ENCODE measurements at places on chromosomes 2 and 18. TPM values are rescaled to one million over a fixed set of nuclear protein-coding genes. Genes with fewer than 3 reads are reported as not detected.

DNA sequence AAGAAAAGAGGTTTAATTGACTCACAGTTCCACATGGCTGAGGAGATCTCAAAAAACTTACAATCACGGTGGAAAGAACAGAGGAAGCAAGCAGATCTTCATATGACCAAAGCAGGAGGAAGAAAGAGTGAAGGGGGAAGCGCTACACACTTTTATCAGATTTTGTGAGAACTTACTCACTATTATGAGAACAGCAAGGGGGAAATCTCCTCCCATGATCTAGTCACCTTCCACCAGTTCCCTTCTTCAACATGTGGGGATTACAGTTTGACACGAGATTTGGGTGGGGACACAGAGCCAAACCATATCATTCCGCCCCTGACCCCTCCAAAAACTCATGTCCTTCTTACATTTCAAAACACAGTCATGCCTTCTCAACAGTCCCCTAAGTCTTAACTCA lies 54.2 kb downstream of the G6PC2 start:
- no peak for DNase-seq

DNA sequence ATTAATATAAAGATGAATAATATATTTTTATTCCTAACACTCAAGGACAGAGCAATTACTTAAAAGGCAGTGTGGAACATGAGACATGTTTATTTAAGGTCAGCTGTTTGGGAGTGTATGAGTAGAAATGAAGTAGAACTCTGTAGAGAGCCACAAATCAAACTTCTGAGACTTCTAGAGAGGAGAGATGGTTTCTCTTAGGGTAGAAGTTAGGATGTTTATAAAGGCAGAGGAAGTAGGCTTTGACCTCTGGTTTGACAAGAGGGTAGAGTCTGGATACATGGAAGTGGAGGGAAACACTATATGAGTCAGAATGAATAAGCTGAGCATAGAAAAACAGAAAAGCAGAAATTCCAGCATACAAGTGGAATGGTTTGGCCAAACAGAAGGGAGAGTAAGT lies 262.1 kb upstream of the KLHL14 start:
- no peak for DNase-seq

- no peak for DNase-seq
Observed at GRCh38 chr2:202149155-202149762, 76.2 kb downstream of the KIAA2012 start.

GRCh38 chr2:14363976-14364375 lies 268.5 kb upstream of the LRATD1 start:
- DNase-seq, result no peak

- DNase-seq, result no peak
Observed at GRCh38 chr18:46706968-46707367, 49.9 kb downstream of the ST8SIA5 start.

- DNase-seq, result no peak
Observed at GRCh38 chr18:7740821-7741220, 173.7 kb downstream of the PTPRM start.

GRCh38 chr2:18522484-18523146 lies 37.8 kb downstream of the RDH14 start:
- DNase-seq, result no peak

- no peak for DNase-seq
Observed at GRCh38 chr2:79876430-79876829, 363.6 kb downstream of the CTNNA2 start.

- no peak for DNase-seq
Observed at GRCh38 chr2:36570416-36570815, 27.6 kb downstream of the FEZ2 start.

- no peak for DNase-seq
Observed at GRCh38 chr18:35252466-35252865, 11.6 kb downstream of the ZNF397 start.

DNA sequence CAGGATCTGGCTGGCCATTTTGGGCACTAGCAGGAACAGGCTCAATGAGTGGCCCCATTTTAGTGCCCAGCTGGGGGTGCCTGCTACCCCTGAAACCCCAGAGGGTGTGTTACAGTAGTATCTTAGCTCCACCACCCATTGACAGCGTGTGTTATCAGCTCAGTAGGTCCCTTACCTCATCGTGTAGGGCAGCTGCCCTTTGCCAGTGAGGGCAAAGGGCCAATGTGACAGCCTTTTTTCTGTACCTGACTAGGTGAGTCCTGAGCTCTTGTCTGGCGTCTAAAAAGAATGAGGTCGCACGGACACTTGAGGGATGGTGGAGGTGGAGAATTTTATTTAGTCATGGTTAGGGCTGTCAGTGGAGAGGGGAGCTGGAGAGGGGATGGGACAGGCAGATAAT lies 462.2 kb downstream of the PIK3C3 start:
- no peak for DNase-seq

GRCh38 chr2:198383392-198383791 lies 579.0 kb downstream of the PLCL1 start:
- DNase-seq, result no peak

DNA sequence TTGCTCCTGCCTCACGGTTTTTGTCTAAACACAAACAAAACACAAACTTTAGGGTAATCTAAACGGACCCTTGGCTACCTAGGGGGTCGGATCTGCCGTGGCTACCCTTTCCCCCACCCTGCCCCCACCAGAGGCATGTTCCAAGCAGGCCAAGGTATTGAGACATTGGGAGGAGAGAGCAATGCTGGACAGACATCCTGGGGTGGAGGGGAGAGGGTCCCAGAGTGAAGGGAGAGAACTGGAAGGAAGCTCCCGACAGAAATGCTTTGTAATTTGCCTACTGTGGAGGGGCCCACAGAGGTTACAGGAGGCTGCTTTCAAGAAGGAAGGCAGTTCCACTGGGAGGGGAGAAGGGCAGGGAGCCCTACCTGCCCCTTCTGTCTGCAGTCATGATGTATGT lies 13.9 kb upstream of the MAT2A start:
- DNase-seq, result peak; percentile 34

DNA sequence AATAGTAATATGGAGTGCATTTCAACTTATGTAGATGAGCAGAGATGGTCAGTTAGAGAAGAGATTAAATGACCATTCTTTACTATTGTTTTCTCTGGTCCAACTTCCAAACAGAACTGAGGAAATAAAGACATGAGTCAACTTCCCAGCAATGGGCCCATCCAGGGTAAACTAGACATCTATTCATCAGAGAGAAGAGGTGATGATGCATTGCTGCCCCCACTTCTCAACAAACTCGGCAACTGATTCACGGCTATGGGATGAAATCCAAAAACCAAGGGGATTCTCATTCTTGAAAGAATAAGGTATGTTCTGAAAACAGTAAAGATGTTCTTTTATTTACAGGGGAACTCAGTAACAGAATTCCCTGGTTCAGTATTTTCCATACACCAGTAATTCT lies 190.7 kb downstream of the RDH14 start:
- no peak for DNase-seq

DNA sequence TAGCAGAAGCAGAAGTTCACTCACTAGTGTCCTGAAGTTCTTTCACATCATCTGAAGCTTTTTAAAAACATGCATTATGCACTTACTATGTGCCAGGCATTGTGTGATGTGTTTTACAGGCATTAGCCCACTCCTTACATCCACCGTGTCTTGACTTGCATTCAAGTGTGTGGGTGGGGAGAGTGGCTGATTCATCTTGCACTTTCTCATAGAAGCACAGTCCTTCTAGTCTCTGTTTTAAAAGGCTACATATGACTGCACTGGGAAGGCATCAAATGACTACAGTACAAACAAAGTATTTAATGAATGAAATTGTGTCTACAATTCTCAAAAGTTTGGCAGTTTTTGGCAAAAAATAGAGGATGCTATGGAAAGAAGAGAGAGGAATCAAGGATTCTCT lies 21.6 kb upstream of the DSC3 start:
- DNase-seq, result no peak

DNA sequence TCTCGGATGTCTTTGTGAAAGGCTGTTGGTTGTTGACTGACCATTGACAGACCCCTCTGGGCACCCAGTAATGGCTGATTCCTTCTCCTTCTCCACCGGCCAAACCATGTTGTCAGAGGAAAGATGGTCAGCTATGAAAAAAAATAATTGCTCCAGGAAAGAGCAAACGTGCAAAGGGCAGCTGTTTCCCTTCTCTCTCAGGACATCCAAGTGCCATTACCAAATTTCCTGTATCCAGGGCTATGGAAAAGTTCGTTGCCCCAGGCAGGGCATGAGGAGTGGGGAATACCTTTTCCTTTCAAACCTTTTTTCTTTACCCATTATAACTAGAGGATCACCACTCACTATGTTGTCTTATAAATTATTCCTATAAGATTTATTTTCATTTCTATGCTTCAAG lies 321.5 kb upstream of the HNRNPA3 start:
- no peak for DNase-seq

DNA sequence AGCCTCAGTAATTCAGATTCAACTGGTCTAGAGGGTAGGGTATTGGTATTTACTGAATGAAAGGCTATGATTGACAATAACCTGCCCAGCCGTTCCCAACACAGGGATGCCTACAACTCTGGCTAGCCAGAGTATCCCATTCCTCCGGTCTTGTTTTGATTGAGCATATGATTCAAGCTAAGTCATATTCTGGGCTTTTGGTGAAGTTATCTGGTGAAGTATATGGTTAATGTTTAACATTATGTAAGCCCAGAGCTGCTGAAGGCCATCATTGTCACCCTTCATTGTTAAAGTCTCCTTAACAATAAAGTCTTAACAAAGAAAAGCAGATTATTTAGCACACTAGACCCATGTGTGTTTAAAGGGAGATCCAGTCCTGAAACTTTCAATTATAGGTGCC lies 152.6 kb downstream of the EXOC6B start:
- no peak for DNase-seq

GRCh38 chr2:135149251-135149650 lies 97.2 kb downstream of the RAB3GAP1 start:
- DNase-seq, result no peak

DNA sequence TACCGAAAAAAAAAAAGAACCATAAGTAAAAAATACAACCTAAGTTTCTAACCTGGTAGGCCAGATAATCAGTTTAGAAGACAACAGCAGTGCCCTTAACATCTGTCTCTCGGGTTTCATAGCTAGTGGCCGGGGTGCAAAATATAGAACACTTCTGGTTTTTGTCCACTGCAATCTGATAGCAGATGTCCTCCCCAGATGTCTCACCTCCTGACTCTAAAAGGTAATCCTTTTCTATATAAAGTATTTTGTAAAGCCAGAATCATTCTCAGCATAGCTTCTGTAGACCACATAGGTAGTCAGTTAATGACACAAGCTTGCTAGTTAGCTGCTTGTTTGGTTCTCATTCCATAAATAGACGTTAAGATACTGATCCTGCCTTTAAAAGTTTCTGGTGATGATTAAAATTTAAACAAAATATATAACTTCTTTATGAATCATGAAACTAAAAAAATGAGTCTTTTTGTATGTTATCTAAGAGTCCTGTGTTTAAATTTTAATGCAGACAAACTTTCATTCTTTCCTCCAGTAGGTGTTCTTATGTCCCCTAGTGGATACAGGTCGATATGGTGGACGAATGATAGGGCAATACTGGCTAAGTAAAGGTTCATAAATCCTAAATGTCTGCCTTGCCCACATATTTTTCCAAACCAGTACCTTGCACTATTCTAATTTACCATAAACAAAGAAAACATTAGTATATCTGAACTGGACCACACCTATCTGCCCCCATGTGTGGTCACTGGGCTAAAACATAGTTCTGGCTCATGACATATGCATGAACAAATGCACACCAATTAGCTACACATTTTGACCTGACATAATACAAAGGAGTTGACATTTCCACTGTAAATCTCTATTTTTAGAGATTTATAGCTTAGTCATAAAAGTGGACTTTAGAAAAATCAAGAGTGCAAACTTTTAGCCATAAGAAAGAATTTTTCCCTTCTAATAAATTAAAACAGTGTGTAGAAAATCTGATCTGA lies 171.0 kb downstream of the SRBD1 start:
- no peak for DNase-seq

- DNase-seq, result no peak
Observed at GRCh38 chr2:8644605-8645175, 37.2 kb upstream of the ID2 start.

DNA sequence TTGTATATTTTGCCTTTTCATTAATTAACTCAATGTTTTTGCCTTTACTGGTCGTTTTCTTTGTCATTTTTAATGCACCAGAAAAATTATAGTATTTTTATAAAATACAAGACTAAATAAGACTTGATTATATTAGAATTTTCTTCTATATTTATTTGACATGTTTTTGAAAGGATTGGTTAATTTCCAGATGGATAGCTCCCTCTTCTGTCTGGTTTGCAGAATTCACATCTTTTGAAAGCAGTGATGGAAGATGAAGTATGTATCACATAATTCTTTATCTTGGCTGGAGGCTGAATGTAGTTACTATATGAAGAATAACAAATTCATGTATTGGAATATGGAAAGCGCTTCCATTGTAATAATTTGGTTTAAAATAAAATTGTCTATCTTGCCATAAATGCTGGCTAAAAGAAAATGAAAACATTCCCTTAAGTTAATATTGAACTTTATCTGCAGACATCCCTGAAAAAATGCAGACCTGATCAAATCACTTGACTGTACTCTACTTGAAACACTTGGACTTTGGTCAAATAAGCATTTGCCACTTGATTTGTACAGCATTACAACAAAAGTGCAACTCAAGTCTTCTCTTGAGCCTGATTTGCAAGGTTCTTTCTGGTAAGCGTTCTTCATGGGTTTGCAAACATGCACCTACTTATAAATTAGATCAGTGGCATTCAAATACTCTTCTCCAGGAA lies 86.3 kb upstream of the EFEMP1 start:
- DNase-seq, result no peak

- no peak for DNase-seq
Observed at GRCh38 chr2:181698223-181698622, 17.9 kb upstream of the NEUROD1 start.

GRCh38 chr2:55500025-55500424 lies 19.5 kb upstream of the CFAP36 start:
- no peak for DNase-seq

SH2D6 gene
- total RNA-seq, result 1.6 TPM

LIPT1 gene
- 6.3 TPM for total RNA-seq

MERTK gene
- total RNA-seq, result 1.2 TPM

GRHL1 gene
- total RNA-seq, result 0.81 TPM

FAHD2B gene
- 26.1 TPM for total RNA-seq

INPP5D gene
- total RNA-seq, result 0.40 TPM

HOXD9 gene
- not detected for total RNA-seq

STON1 gene
- 38.0 TPM for total RNA-seq

MATN3 gene
- 12.8 TPM for total RNA-seq
